Kidney epithelial cell (primary cell): ENCODE measurements at places on chromosomes 12 and 14.

DNA sequence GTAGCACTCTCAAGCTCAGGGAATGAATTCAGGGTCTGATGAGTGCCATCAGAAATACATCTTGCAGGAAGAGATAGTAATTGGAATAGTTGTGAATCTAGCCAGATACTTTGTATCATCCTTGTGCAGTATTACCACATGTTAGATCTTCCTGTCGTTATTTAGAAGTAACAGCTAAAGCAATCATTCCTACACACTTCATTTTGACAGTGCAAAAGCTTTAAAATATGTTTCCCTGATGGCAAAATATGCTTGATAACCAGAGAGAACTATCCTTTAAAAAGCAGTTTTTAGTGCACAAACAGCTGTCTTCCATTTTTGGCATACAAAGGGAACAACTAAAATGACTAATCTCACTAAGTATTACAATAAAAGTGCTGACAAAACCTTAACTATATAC is 149.5 kb upstream of the SLC38A2 start:
- DNase-seq: no peak

GRCh38 chr12:92445253-92446082 is 257.3 kb upstream of the PLEKHG7 start:
- DNase-seq: no peak

GRCh38 chr14:82414853-82415539 is 881.3 kb upstream of the SEL1L start:
- DNase-seq: no peak

DNA sequence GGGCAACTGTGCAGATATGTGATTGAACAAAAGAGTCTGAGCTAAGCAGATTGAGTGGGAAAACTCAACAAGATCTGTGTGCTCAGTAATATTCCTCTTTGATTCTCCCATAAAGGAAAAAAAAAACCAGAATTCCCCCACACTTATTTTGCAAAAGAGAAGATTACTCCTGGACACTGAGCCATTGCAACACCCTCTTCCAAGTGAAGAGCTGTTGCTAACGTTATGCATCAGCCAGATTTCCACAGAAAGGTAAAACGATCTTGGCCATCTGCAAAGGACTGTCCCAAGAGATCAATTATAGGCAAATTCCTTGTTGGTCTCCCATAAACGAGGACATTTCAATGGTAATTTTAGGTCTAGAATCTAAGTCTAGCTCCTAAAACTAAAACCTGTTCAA is 587.7 kb downstream of the C12orf50 start:
- no peak for DNase-seq

DNA sequence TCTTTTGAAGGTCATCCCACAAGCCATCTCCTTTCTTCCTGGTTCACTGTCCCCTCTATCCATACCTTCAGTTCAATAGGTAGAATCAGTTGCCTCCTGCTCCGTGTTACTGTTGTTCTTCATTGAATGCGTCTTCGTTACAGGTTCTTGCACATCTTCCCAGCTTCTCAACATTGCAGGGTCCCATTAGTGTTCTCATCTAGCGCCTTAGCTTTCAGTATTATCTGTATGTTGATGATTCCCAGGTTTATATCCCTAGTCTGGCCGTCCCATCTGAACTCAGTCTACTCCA is 2.0 kb downstream of the SCFD1 start:
- DNase-seq: no peak

GRCh38 chr12:58819345-58819744 is 101.0 kb downstream of the LRIG3 start:
- DNase-seq: no peak

DNA sequence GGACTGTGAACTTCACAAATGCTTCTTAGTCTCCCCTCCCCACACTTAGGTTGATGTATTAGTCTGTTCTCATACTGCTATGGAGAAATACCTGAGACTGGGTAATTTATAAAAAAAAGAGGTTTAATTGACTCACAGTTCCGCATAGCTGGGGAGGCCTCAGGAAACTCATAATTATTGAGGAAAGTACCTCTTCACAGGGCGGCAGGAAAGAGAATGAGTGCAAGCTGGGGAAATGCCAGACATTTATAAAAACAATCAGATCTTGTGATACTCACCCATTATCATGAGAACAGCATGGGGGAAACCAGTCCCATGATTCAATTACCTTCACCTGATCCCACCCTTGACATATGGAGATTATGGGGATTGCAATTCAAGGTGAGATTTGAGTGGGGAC is 178.8 kb downstream of the SLC38A4 start:
- DNase-seq: no peak

- no peak for DNase-seq
Measured at GRCh38 chr14:104925855-104926609, 1.4 kb downstream of the PLD4 start.

- no peak for DNase-seq
Measured at GRCh38 chr12:99959549-99960170, 25.1 kb downstream of the ANKS1B start.

DNA sequence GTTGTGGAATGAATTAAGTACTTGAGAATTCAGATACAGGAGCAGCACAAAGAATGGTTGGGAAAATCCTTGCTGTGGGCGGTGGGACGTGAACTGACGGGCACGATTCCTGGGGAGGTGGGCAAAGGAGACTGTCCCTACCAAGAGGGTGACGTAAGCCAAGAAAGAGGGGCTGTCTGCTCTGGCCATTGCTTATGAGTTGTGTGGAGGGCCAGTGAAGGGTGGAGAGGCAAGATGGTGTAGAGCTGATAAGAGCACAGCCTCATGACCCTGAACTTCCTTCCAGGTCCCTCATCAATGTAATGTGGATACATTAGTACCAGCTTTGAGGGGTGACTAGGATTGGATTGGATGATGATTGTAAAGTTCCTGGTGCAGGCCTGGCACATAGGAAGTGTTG is 50.2 kb downstream of the WDR20 start:
- DNase-seq: no peak

- no peak for DNase-seq
Measured at GRCh38 chr14:103510724-103511693, 11.6 kb downstream of the CKB start.
